ENCODE measurements at places on chromosomes 12 and 14. TPM values are rescaled to one million over a fixed set of nuclear protein-coding genes. Genes with fewer than 3 reads are reported as not detected.

- no peak for DNase-seq
Observed at GRCh38 chr12:121676190-121676589, 6.7 kb upstream of the MORN3 start.

- peak; percentile 94 for DNase-seq
Observed at GRCh38 chr14:92651106-92651757, 97.2 kb downstream of the LGMN start.

Gene CLBA1
- 2.5 TPM for total RNA-seq

Gene GARIN6
- total RNA-seq = not detected

Gene CMA1
- total RNA-seq = not detected

Gene TMEM132D
- total RNA-seq = not detected

DNA sequence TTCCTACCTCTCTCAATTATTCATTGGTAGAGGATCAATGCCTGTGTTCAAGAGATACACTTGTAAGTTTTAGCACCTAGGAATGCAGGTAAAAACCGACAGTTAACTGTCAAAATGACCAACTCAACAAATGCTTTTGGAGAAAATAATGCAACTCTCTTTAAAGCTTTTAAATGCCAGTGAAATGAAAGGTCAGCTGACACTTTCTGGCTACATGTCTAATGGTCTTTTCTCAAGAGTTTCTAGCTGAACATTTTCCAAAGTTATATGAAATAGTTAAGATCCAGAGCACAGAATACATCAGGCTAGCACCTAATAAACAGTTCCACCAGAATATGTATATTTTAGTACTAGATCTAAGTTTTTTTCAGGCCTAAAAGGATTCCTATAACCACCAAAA lies 2.0 kb downstream of the CSRNP2 start:
- no peak for DNase-seq

GRCh38 chr14:75292886-75293285 lies 14.3 kb downstream of the FOS start:
- no peak for DNase-seq

DNA sequence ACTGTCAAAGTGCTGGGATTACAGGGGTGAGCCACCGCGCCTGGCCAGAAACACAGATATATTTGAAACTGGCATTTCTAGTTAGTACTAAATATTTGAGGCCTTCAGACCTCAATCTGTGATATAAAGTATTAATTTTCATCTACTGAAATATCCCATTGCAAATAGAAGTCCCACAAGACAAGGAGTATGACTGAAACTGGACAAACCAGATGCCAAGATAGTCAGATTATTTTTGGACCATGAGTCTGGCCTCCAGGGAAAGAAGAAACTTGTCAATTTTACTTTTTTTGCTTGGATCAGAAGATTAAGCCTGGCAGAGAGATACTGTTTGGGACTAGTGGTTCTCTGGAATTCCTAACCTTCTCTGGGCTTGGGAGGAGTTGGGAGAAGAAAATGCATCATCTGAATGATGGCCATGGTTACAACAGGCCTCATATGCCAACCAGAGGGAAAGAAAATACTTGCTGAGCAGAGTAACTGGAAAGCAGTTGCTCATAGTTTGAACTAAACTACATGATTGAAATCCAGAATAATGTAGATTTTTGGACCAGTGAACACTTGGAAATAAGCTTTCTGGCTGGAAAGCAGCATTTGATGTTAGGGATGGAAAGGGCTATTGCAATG lies 2.9 kb upstream of the SMOC1 start:
- DNase-seq = no peak

GRCh38 chr14:95464103-95464502 lies 52.3 kb downstream of the SYNE3 start:
- no peak for DNase-seq

DNA sequence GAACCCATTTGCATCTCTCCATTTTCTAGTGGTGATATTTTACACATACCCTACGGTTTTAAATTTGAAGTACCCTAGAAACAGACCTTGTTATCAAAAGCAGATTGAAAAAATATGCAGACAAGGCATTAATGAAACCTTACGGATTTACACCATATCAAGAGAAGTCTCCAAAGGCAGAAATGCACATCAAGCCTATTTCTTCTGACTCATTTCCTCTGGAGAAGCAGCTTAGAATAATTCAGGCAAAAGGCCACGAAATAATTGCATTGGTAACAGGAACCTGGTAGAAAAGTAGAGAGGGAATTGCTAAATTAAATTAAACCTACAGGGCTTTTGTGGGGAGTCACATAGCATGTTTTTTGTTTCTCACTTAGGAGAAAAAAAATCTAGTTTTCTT lies 34.7 kb downstream of the KICS2 start:
- no peak for DNase-seq

DNA sequence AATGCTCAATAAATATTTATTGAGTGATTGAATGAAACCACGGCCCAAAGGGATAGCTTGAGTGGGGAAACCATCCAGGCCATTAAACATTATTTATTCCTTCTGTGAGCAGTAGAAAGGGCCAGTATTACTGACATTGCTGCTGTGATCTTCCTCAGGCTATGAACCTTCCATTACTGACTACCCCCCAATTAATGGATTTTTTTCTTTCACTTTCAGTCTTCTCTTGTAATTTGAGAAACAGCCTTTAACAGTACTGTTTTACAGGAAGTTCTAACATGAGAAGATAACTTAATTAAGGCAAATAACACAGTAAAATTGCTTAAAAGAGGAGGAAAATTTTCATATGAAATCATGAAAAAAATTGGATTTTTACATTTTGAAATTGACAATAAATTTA lies 629.5 kb downstream of the TRHDE start:
- DNase-seq = no peak

GRCh38 chr12:92078167-92079053 lies 67.2 kb downstream of the BTG1 start:
- DNase-seq = no peak

GRCh38 chr12:122206111-122206881 lies 2.8 kb downstream of the B3GNT4 start:
- no peak for DNase-seq

Gene P2RX7
- 6.2 TPM for total RNA-seq

DNA sequence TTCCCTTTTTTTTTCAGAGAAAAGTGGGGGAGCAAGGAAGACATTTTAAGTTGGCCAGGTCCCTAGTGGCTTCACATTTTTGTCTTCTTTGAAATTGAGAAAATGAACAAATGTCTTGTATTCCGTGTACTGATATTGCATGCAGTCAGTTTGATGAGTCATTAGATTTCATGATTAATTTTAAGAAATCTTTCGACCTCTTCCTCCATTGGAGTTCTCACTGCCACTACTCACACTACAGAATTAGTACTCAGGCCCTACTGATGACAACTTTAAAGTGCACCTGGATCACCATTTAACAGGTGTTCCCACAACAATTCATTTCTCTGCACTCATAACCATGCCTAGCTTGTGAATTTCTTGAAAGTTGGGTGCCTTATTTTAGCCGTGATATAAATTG lies 50.5 kb downstream of the SAMD4A start:
- DNase-seq = no peak

DNA sequence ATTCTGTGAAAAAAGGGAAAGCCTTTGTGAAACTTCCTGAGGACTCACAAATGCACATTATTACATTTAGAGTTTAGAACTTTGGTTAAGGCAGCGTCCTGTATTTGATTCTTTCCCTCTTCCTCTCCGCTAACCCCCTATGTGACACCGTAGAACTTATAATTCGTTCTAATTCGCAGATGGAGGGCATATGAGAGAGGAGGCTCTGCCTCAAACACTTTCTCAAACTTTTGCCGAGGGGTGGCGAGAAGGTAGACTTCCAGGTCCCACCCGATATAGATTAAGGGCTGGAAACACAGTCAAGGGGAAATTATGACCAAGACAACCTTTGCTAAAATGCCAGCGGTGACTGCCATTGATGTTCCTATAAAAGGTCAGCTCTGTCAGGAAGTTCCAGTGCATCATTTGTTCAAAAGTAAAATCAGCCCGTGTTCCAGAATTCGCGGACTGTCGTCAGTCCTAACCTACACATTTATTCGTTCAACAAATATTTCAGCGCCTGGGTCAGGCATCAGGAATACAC lies 904 bp upstream of the PAPOLA start:
- DNase-seq = no peak

Gene POLE2
- 58.4 TPM for total RNA-seq

Gene TSPAN9
- total RNA-seq = 1.0 TPM

GRCh38 chr14:50531595-50532501 lies 521 bp downstream of the MAP4K5 start:
- peak; percentile 80 for DNase-seq

- no peak for DNase-seq
Observed at GRCh38 chr12:119505001-119505400, 88.6 kb upstream of the TMEM233 start.

Gene DAO
- not detected for total RNA-seq

DNA sequence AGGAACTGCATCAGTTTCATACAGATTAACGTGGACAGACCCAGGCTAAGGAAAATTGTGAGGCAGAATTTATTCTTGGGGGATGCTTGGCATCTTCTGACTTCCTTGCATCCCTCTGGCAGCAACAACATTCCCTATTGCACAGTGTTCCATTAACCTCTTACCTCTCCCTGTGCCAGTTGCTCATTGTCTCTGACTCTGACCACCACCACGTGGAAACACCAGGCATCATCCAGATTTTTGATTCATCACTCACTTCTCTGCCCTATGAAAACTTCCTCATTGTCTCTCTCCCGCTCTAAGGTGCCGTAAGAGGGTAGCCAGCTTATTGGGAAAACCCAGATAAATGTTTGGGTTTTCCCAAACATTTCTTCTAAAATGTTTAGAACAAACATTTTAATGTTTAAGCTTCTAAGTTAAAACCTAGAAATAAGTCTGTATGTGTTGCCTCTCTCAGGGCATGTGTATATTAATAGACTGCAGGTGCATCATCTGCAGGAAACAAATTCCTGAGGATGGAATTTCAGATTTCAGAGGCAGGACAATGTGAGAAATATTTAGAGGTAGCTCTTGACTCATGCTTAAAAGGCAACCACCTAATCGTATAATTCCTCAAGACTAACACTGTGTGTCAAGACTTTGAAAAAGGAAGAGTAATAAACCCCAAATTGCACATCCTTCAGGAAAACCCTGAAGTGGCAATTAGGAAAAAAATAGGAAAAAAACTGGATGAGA lies 64.5 kb upstream of the SLC35F4 start:
- DNase-seq = no peak

Measured in activated CD4-positive, alpha-beta T cell treated with anti-CD3 and anti-CD28 coated beads, Interleukin-2, amount 10 ng/mL, durations not matched to agents 24 days and 14 days (primary cell).